ENCODE measurements at places on chromosomes 16 and 17.
A peak's percentile ranks its signal among the peaks of the same experiment; 100 is the strongest.

GRCh38 chr17:35898283-35899070, 18.3 kb upstream of the CCL5 start:
- DNase-seq = no peak

DNA sequence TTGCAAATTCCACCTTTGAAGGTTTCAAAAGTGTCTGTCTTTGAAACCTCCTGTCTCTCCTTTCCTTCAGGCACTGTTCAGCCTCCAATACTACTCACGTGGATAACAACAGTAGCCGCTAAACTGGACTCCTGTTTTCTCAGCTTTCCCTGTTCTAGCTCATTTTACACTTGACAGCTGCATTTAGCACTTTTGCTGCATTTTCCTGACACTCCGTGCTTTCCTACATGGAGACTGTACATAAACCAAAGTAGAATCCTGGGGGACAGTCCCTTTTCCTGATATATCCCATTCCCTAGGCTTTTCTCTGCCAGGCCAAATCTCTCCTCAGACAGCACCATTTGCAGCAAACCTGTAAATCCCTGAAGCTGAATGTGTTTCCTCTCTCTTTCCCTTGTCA, 3.6 kb downstream of the CCL5 start:
- DNase-seq = no peak

DNA sequence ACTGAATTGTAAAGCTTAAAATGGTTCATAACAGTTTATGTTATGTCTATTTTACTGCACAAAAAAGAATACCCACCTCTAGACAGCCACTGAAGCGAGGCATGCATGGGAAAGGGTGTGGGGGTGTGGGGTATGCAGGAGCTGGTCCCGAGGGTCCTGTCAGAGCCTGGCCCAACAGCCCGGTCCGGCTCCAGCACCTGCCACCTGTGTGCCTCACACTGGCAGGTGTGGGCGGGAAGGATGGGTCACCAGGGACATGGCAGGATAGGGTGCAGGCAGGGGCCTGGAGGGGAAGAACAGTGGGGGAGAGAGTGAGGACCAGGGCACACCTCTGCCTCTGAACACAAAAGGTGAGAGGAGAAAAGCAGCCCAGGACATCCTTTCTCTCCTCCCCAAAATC, 22.8 kb upstream of the RASD1 start:
- no peak for DNase-seq

DNA sequence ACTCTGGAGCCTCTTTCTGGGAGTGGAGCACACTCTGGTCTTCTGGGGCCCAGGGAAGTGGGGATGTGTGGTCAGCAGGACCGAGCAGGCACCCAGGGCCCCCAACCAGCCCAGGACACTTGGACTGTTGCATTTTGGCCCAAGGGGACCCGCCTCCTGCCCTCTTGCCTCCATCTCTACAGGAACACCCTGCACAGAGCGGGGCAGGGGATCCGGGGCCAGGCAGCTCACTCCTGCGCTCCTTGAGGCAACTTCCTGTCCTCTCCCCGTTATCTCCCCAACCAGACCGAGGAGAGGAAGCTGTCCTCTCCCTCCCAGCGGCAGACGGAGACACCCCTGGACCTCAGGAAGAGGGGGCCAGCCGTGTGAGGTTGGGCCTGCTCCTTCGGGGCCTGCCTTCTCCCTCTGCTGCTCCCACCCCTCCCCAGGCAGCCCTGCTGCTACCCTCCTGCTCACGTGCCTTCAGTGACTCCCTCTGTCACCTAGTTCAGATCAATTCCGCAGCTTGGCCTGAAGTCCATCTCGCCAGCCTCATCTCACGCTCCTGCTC, 10.0 kb upstream of the ATP2A3 start:
- DNase-seq = no peak

DNA sequence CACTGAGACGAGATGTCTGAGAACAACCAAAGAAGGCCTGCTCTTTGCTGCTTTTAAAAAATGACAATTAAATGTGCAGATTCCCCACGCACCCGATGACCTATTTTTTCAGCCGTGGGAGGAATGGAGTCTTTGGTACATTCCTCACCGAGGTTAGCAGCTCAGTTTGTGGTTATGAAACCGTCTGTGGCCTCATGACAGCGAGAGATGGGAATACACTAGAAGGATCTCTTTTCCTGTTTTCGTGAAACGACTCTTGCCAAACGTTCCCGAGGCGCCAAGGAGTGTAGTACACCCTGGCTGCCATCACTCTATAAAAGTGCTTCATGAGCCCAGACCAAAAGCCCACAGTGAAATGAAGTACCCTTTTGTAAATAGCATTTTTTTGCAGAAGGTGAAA, 87.8 kb downstream of the CRISPLD2 start:
- DNase-seq = no peak

DNA sequence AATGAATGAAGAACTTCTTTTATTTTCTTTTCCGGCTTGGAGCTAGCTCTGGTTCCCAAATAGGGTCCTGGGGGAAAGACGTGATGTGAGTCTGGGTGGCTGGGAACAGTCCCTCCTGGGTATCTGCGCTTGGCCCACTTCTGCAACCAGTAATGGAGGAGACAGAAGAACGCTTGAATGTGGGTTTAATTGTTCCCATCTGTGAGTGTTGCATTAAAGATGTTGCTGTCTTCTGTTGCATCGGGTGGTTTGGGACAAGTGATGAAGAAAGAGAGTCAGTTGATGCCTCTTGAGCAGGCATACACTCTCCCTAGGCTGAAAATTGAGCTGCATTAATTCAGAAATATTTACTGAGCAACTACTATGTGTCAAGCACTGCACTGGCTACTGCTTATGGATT, 511.1 kb downstream of the CDH13 start:
- peak; percentile 35 for DNase-seq

DNA sequence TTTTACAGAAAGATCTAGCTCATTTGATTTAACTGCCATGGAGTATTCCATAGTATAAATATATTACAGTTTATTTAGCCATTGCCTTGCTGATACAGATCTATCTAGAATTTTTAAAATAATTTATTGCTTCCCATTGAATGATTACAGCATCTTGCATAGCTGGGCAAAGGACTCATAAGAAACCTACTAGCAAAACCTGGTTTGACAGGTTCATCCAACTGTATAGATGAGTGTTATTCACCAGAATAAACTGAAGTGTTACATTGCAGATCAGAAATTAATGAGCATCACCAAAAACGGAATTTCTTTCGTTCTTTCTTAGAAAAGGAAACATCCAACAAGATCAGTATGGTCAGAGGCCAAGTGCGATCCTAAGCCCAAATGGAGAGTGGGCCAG, 202.2 kb upstream of the CACNG5 start:
- no peak for DNase-seq

DNA sequence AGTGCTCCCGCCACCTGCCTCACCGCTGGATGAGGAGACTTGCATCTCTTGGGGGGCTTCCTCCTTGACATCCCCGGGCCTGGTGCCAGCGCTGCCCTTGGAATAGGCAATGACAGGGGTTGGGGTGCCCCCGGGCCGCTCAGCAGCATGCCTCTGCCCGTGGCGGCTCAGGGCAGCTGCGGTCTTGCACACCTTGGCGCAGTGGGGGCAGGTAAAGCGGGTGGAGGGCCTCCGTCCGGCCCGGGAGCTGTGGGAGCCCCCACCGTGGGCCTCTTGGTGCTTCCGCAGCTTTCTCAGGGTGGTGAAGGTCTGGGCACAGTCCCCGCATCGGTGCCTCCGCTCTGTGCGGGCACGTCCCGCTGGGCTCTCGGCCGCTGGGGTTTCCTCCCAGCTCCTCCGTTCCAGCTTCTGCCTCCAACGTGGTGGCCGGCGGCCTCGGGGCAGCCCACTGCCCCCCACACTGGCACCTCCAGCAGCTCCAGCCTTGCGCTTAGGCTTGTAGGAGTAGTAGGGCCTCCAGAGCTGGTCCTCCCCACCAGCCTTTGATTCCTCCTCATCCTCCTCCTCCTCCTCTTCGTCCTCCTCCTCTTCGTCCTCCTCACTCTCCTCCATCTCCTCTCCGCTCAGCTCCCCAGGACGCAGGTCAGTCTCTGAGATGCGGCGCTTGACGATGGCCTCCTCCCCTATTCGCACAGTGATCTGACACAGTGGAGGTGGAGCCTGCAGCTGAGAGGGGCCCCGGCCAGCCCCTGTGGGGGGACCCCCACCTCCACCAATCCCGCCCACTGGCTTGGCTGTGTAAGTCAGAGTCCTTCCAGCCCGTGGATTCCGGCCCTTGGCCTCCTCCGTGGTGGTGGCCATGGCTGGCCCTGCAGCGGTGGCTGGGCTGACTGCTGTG, 16.7 kb downstream of the ZBTB4 start:
- DNase-seq = no peak

DNA sequence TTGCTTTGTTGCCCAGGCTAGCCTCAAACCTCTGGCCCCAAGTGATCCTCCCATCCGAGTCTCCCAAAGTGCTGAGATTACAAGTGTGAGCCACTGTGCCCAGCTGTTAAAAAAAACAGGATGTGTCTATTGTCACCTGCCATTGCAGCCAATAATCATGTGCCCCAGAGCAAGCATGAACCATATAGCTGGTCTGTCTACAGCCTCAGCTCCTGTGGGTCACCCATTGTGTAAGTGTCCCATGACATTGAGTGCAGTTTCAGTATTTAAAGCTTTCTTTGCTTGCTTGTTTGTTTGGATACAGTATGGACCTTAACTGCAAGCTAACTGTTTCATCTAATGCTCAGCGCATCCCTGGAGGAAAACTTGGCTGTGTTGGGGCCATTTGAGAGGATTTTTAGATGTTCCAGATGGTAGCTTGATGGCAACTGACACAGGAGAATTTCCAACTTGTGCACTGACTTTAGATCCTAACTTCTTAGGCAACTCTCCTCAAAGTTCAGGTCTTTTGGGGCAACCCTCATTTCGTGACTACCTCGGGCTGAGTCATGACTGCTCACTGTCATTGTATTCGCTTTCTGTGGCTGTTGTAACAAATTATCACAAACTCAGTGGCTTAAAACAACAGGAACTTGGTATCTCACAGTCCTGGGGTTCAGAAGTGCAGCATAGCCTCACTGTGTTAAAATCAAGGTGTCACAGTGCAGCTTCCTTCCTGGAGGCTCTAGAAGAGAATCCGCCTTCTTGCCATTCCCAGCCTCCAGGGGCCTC, 30.3 kb upstream of the ADORA2B start:
- DNase-seq = peak; percentile 75

DNA sequence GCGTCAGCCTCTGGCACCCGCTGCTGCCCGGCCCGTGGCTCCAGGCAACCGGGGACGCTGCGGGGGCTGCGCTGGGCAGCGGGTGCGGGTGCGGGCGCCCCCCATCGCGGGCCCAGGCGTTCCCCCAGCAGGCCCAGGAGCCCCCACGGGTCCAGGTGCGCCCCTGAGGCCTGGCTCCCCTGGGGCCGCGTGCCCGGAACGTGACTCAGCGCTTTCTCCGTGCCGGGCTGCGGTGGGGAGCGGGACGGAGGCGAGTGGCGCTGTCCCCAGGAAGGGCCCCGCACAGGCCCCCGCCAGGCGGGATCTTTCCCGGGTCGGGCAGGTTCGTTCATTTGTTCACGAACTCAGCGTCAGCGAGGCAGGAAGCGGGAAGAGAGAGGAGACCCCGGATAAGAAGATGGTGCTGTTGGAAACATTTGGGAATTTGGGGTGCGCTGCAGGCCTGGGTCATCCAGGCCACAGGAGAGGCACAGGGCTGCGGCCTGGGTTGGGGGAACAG, 18.4 kb upstream of the EXOC7 start:
- peak; percentile 36 for DNase-seq

DNA sequence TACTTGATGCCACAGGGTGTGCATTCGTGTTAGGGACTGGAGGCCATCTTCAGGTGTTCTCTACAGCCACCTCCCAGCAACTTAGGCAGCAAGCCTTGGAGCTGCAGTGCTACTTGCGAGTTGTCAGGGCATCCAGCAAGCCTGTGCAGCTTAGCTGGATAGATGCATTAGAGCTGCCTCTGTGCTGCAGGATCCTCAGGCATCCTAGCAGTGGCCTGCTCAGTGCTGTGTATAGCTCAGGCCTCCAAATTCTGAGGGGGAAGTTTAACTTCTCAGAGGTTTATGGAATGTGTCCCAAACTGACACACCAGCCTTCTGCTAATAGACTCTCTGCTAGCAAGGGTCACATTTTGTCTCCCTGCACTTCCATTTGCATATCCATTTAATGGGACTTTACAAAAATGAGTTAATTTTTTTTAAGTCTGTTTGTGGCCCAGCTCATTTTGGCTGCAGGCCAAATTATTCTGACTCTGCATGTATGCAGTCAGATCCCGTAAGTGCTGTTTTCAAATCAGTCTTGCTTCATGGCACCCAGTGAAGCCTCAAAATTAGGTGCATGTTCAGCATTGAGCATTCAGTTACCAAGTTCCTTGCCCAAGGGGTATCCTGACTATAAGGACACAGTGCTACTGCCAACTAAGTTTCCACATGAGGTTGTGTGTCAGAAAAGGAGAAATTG, 6.8 kb downstream of the GABARAPL2 start:
- DNase-seq = no peak

- no peak for DNase-seq
These were observed 19.3 kb downstream of the CMTM3 start for GRCh38 chr16:66623755-66624154.
